Activated CD8-positive, alpha-beta memory T cell treated with anti-CD3 and anti-CD28 coated beads, Interleukin-2, amount 10 ng/mL, durations not matched to agents 7 days and 5 days (primary cell): ENCODE measurements at places on chromosomes 2 and 18.

- no peak for DNase-seq
Observed at GRCh38 chr2:96486696-96487095, 18.5 kb downstream of the NEURL3 start.

GRCh38 chr2:124763611-124764010 is 738.5 kb downstream of the CNTNAP5 start:
- DNase-seq, result no peak

- DNase-seq, result no peak
Observed at GRCh38 chr2:52897511-52898044, 870.0 kb upstream of the CHAC2 start.

- peak; percentile 78 for DNase-seq
Observed at GRCh38 chr2:237744613-237745249, 53.8 kb upstream of the RBM44 start.

- no peak for DNase-seq
Observed at GRCh38 chr2:40204268-40204667, 247.6 kb downstream of the SLC8A1 start.

GRCh38 chr2:212538305-212539071 is at the start of gene ERBB4:
ERBB4 (minus strand) TSS chr2:212538802; CDS start chr2:212538530, 272 bp downstream.
- DNase-seq, result no peak
